ENCODE measurements at places on chromosomes 1 and 21.

- no peak for DNase-seq
Observed at GRCh38 chr1:195591917-195592672, 1016.1 kb downstream of the KCNT2 start.

- DNase-seq: no peak
Observed at GRCh38 chr21:16323596-16323995, 593.8 kb downstream of the USP25 start.

DNA sequence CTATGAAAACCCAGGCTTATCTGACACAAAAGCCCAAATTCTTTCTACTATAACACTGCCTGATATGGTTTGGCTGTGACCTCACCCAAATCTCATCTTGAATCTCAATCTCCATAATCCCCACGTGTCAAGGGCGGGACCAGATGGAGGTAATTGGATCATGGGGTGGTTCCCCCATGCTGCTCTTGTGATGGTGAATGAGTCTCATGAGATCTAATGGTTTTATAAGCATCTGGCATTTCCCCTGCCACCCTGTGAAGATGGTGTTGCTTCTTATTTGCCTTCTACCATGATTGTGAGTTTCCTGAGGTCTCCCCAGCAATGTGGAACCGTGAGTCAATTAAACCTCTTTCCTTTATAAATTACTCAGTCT, 123.3 kb upstream of the USP24 start:
- DNase-seq: no peak

GRCh38 chr1:55088413-55088812, 49.1 kb downstream of the PCSK9 start:
- no peak for DNase-seq

DNA sequence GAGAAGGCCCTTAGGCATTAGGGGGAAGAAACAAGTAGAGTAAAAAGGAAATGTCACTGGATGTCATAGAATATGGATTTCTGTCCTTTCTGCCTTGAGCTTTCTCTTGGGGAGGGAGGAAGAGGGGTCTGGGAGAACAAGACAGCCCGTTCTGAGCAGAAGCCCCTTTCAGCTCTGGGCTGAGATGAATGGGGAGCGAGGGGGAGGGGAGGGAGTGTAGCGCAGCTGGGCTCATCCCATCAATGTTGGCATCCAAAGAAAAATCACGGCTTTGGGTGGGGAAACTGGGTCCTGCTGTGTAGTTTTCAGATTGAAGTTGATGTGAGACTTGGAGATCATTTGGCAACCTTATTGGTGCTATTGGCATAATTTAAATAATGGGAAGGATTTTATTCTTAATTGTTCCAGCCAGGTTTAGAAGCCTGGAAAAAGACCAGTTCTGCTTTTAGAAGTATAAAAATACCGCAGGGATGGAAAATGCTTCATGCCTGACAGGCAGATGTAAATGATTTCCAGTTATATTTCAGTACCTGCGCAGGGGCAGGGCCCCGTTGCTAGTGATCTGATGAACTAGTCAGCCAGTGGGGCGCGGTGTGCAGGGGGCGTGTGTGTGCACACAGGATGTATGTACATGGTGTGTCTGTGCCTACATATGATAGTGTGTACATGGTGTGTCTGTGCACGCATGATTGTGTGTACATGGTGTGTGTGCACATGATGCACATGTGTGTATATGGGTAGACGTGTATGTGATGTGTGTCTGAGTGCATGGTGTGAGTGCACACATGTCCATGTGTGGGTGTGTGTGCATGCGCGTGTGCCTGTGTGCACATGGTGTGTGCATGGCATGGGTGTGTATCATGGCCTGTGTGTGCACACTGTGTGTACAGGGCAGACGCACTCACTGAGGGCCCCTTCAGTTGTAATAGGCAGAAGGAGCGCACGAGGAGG, 36.0 kb downstream of the ABCG1 start:
- no peak for DNase-seq

DNA sequence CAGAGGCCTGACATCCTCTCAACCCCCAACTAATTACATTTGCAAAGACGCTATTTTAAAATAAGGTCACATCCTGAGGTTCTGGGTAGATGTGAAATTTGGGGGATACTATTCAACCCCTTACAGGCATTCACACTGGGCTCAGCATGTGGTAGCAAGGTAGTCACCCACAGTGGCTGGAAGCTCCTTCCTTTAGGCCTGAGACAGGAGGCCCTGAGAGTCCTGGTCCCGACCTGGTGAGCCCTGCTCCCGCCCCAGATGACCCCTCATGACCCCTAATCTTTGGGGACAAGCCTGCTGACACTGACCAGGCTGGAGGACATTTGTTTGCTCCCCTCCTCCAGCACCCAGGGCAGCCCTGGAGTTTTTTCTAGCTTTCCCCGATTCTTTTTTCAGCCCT, 225.9 kb downstream of the DYRK1A start:
- no peak for DNase-seq

DNA sequence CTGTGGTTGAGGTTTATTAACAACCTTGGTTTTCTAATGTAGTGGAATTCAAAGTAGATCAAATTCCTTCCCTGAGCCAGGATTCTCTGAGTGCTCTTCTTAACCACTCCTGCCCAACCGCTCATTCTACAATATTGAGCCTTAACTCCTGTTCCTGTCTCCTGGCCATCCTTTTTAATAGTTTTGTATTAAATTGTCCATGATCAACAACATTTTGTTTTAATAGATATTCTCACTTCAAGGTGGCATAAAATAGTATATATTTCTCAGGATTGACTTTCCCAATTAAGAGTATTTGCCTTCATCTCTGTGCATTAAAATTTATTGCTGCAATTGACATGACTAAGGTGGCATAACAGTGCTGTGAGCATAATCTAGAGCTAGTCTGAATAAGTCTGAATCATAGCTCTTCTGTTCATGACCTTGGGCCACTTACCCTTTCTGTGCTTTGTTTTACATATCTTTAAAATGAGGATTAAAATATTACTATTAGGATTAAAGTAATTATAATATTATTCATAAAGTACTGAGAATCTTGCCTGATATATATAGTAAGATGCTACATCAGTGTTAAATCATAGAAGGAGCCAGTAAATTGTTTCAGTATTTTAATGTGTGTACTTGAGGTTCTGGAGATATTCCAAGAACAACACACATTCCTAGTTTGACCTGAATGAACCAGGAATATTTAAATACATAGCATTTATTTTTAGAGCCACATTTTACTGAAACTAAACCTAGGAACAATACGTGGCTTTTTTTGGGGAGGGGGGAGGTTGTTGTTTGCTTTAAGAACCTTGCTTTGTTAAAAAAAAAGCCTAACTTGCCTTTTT, 76.4 kb downstream of the ADGRL2 start:
- DNase-seq: no peak

GRCh38 chr1:113279776-113280391, 110.4 kb upstream of the MAGI3 start:
- no peak for DNase-seq

GRCh38 chr1:93990010-93990409, 80.8 kb upstream of the GCLM start:
- no peak for DNase-seq

- DNase-seq: no peak
Observed at GRCh38 chr1:112583366-112583765, 35.6 kb downstream of the ST7L start.

DNA sequence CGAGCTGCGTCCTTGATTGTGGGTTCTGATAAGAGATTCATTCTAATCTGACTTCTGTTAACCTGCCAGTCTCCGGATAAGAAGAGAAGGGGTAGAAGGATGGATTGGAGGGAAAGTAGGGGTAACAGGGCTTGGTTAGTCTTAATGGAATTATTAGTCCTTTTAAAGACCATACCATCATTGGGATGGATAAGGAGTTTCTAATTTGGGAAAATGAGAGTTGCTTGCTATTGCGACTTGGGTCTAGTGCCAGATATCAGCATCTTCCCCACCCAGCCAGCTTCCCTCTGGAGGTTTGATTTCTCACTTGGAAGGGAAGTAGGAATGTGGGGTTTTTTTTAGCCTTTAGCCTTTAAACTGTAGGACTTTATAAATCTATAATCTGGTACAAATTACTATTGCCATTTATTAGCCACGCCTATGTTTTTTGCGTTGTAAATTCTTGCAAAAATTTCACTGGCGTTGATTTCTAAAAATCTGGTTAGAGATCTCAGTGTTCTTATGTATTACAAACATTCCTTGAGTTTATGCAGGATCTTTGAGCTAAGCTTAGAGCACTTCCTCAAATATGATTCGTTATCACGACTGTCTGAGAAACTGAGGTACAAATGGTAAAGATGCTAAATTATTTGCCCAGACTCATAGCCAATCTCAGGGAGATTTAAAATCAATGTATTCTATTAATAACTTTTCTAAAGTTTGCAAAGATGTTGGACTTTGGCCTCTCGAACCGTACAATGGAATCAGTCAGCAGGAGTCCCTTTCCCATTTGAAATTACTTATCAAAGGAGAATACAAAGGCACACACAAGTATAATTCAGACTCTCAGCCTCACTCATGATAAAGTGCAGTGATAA, 1.3 kb downstream of the FAM20B start:
- DNase-seq: no peak

- no peak for DNase-seq
Observed at GRCh38 chr1:234690872-234691271, 80.9 kb upstream of the IRF2BP2 start.

GRCh38 chr21:34826836-34827235, 158.0 kb downstream of the CLIC6 start:
- no peak for DNase-seq

GRCh38 chr1:171438441-171438840, 46.9 kb upstream of the PRRC2C start:
- peak; percentile 71 for DNase-seq

GRCh38 chr1:52482326-52483004, 70.4 kb downstream of the TUT4 start:
- DNase-seq: no peak
